ENCODE measurements at places on chromosomes 11 and 22. TPM values are rescaled to one million over a fixed set of nuclear protein-coding genes. Genes with fewer than 3 reads are reported as not detected.
A peak's percentile ranks its signal among the peaks of the same experiment; 100 is the strongest.

The SPI1 gene
- 0.14 TPM for total RNA-seq

The CDHR5 gene
- total RNA-seq = not detected

The RAB36 gene
- 5.7 TPM for total RNA-seq

- DNase-seq = no peak
Observed at GRCh38 chr11:779955-780532, 2.8 kb upstream of the GATD1 start.

DNA sequence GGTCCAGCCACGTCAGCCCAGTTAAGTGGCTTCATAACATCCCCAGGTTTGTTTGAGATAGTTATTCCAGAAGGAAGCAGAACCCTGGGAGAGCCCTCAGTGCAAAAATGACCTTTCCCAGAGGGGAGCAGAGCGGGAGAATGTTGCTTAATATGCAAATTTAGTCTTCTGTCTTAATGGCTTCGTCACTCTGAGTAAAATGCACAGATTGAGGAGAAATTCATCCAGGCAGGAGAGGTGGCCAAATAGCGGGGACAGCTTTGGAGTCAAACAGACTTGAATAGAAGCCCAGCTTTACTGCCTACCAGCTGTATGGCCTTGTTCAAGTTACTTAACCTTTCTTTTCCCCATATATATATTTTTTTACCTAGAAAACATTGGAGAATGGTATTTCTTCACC, 12.3 kb upstream of the NRGN start:
- no peak for DNase-seq

DNA sequence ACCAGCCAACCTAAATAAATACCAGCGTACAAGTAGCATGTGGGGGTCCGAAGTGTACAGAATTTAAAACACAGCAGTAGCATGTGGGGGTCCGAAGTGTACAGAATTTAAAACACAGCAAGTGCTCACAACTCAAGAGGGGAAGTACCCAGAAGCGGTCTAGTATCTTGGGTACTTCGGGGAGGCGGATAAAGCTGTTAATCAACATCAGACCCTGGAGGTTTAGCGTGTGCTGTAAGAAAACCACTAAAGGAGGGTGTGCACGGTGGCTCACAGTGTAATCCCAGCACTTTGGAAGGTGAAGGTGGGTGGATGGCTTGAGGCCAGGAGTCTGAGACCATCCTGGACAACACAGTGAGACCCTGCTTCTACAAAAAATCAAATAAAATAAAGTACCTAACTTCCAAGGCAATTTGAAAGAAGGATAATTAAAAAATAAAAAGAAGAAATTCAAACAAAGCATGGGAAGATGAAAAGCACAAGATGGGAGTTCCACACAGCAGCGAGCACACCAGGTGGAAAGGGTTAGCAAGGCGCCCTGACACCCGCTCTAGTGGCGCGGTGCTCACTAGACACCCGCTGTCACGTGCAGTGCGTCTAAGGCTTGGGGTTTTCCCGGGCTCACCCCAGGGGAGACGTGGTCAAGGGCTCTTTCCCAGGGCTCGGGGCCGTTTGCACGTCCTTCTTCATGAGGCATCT, 35.0 kb upstream of the MOB2 start:
- no peak for DNase-seq

DNA sequence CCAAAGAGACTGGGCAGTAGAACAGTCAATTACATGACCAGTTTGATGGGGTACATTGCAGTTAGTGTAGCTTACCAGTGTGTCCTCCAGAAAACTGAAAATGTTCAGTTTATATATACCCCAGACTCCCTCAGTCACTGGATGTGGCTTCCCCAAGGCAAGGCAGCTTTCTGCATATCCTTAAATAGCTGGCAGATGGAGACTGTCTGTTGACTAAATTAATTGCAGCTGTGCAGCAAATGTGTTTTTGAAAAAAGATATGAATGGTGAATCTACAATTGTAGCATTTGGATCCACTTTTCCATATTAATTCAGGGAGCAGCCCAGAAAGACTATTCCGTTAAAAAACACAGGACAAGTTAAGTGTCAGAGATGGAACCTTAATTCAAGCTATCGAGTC, 565.1 kb upstream of the CCDC179 start:
- DNase-seq = no peak

DNA sequence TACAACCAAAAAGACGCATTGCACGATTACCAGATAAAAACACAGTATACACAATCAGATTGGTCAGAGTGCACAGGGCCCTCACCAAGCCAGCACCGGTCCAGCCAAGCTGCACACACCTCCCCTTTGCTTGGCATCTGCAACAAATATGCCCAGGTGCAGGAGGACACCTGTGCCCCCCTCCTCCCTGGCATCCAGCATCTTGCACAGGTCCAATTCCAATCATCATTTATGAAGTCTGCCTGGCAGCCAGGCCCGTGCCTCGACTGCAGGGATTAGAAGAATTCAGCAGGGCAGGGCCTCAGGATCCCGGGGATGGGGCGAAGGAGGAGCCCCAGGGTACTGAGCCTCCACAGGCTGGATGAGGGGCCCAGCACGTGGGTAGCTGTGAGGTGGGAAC, 302.1 kb downstream of the CTTN start:
- DNase-seq = no peak

The GAL3ST1 gene
- total RNA-seq = 4.0 TPM

DNA sequence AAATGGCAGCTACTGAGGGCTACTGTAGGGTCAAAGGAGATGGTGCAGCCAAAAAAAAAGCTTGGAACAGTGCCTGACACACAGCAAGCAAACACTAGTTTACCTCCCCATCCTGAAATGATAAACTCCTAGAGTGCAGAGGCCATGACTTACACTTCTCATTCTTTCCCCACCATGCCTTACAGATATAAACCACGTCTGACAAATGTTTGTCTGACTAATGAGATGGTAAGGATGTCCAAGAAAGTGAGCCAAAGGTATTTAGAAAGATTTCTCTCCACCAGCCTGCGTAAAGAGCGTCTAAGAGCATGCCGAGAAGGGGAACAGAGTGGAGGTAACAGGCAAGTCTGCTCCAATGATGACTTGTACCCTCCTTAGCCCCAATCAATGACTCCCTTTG, 99.0 kb downstream of the LARGE1 start:
- DNase-seq = no peak

GRCh38 chr11:115745610-115746512, 241.6 kb upstream of the CADM1 start:
- no peak for DNase-seq

- no peak for DNase-seq
Observed at GRCh38 chr11:65545853-65546216, 12.3 kb downstream of the LTBP3 start.

- DNase-seq = peak; percentile 37
Observed at GRCh38 chr11:35927682-35928081, 16.2 kb upstream of the LDLRAD3 start.

- DNase-seq = no peak
Observed at GRCh38 chr22:44349594-44349993, 36.8 kb upstream of the SHISAL1 start.

- no peak for DNase-seq
Observed at GRCh38 chr11:2794968-2795322, 90.6 kb downstream of the CDKN1C start.

The EXPH5 gene
- total RNA-seq = 10.1 TPM

- no peak for DNase-seq
Observed at GRCh38 chr11:31646216-31646615, 136.6 kb downstream of the ELP4 start.

DNA sequence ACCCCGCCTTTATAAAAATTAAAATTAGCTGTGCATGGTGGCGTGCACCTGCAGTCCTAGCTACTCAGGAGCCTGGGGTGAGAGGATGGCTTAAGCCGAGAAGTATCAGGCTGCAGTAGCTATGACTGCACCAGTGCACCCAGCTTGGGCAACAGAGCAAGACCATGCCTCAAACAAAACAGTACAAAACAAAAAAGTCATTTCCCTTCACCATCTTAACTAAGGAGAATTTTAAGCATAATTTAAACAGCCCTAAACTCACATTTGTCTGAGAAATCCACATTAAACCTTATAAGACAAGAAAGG, 23.3 kb upstream of the TFIP11 start:
- no peak for DNase-seq

The PLAAT4 gene
- total RNA-seq = 14.1 TPM

DNA sequence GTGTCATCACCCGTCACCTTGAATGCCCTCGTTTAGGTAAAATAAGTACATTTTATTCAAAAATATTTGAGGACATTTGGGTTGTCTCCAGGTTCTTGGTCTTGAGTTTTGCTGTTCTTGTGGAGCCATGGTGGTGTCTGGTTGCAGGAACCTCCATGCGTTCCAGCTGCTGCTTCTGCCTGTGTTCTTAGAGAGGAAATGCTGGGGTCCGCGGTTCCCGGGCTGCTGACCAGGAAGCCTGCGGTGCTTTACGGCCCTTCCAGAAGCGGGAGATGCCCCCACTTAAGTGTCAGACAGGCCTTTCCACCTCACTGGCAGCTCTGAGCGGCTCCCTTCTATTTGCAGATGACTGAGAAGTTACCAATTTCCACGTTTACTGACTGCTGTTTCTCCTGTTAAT, 66.8 kb downstream of the LRP5 start:
- no peak for DNase-seq

The SHISAL1 gene
- 0.71 TPM for total RNA-seq

The RIMBP3C gene
- total RNA-seq = 0.48 TPM

The STK33 gene
- 14.9 TPM for total RNA-seq

DNA sequence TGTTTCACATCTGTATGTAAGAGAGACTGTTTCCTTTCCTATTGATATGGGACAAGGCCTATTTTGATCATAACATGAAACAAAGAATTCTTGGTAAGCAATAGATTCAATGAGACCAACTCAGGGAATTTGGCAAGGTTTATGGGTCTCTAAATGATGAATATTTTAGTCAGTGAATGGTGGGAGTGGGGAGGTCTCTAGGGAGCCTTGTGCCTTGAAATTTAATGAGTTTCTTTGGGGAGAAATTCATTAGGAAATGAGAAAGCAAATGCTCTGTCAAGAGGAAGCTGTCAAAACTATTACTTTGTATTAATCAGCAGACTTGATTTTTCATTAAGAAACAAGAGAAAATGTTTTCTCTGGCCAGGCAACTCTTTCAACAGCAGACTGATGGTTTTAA, 921.7 kb upstream of the API5 start:
- DNase-seq = no peak

GRCh38 chr22:42792909-42793847, 63.9 kb downstream of the ARFGAP3 start:
- DNase-seq = no peak

DNA sequence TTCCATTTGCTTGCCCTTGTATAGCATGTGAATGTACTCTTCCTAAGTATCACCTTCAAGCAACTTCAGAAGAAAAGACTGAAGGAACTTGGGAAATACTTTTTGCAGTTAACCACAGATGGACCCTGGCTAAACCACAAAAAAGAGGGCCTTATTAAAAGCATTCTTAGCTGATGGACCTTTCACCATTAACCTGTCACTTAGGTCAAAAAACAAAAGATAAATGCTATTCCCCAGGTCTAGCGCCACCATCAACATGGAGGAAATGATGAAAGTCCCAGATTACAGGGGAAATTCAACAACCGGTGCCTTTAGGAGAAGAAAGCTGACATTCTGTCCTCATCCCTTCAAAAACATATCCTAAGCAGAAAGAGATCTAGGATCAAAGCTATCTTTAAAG, 29.5 kb downstream of the STK33 start:
- no peak for DNase-seq

GRCh38 chr22:20520093-20520511, 12.7 kb downstream of the MED15 start:
- DNase-seq = no peak

- no peak for DNase-seq
Observed at GRCh38 chr22:32817137-32817730, 15.7 kb downstream of the TIMP3 start.

- no peak for DNase-seq
Observed at GRCh38 chr11:65503949-65504673, 5.3 kb downstream of the MALAT1 start.

The TP53I11 gene
- total RNA-seq = 58.9 TPM

- no peak for DNase-seq
Observed at GRCh38 chr11:3723014-3723708, 52.0 kb upstream of the CHRNA10 start.

- DNase-seq = no peak
Observed at GRCh38 chr22:39254122-39254521, 9.3 kb upstream of the PDGFB start.

- no peak for DNase-seq
Observed at GRCh38 chr11:33700063-33700501, 544 bp downstream of the C11orf91 start.

The EMSY gene
- 15.2 TPM for total RNA-seq

DNA sequence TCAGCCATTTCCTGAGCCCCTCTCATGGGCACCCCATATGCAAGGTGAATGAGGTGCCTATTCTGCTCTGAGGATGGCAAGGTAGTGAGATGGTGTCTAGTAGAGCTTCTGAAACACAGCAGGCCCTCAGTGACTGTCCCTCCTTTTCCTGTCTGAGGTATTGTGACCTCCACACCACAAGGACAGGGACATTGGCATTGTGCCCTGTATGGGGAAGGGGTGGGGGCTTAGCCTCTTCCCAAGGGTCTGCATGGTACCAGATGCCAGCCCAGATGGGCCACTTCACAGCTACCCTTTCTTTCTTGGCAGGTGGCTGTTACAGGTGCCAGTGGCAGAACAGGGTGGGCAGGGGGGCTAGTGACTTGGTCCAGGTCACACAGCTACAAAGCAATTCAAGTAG, 78.8 kb downstream of the CABIN1 start:
- DNase-seq = no peak

The C11orf97 gene
- not detected for total RNA-seq

GRCh38 chr11:107592813-107593212, 1.9 kb downstream of the ELMOD1 start:
- DNase-seq = no peak

DNA sequence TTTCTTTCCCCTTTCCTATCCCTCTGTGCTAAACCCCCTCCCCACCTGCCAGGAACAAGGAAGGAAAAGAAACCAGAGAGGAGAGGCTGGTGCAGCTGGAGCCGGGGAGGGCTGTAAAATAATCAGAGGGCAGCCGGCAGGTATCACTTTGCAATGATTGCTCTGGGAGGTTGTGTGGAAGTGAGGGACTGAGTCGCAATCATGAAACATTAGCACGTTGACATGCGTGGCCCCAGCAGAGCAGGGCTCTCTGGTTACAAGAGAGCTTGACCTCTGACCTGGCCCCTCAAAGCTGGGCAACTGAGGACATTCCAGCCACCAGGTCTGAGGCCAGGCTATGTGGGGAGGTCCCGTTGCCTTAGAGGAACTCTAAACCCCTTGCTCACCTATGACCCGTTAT, 170.8 kb upstream of the BDNF start:
- no peak for DNase-seq

DNA sequence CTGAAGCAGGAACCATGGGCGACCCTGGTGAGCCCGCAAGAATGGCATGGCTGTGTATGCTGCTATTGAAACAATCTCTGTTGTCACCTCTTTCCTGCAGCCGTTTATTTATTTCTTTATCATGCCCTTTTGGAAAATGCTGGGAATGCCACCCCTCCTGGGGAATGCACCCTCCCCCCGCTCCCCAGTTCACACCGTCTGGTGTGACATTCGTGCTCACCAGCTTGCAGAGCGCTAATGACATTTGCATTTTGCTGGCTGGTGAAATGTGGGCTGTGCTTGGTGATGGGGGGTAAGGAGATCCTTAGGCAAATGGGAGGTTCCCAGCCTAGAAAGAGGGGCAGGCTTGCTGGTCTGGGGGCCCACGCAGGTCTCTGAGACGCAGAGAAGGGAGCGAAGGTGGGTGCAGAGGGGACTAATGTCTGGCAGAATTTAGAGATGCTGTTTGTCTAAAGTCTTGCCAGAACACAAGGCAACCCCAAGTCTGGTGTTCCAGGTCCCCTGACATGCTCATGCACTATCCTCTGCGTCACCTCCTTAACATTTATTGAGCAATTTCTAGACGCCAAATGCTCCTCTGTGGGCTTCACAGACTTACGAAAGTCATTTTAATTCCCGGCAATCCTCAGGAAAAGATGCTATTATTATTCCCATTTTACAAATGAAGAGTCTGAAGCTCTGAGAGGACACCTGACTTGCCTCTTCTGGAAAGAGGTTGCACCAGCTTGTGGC, 91.7 kb downstream of the TP53I11 start:
- DNase-seq = no peak

The CABP4 gene
- 0.17 TPM for total RNA-seq

Measured in kidney epithelial cell (primary cell).